ENCODE measurements at places on chromosomes 16 and 17.
A peak's percentile ranks its signal among the peaks of the same experiment; 100 is the strongest.

GRCh38 chr16:17921357-17921978 is 415.1 kb downstream of the NPIPA8 start:
- DNase-seq = no peak

DNA sequence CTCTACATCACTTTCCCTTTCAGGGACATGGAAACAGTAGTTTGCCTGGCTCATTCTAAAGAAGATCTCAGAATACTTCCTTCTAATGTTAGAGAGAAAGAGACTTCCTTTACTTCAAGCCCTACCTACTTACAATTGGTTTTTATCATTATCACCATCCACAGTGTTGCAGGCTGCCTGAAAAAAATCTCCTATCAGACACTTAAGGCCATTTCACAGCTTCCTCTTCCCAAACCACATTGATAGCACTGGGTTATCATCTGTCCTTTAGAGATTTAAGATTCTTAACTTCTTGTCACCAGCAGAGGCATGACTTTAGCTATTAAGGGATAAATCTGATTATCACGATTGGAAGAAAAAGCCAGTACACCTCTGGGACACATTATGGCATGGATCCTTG is 178.5 kb upstream of the TBX2 start:
- DNase-seq = no peak

DNA sequence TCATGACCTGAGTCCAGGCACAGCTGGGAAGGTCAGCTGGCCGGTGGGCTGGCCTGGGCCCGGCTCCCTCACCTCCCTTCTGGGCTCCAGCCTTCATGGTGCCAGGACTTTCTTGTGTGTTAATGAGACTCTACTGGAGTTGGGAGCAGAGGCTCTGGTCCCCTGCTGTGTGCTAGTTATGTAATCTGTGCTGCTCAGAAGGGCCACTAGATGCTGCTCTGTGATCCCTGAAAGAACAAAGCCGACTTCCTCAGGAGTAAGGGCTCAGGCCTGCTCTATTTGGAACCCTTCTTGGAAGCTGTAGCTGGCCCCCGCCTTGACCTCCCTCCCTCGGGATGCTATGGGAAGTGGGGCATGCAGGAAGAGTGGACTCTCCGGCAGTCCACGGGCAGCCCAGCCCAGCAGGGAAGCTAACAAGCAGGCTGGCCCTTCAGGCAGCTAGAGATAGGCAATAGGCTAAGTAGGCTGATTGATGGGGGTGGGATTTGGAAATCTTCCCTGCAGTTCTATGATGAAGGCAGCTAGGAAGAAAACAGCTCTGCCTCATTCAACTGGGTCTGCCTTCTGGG is 3.3 kb upstream of the CDK5R1 start:
- peak; percentile 76 for DNase-seq

DNA sequence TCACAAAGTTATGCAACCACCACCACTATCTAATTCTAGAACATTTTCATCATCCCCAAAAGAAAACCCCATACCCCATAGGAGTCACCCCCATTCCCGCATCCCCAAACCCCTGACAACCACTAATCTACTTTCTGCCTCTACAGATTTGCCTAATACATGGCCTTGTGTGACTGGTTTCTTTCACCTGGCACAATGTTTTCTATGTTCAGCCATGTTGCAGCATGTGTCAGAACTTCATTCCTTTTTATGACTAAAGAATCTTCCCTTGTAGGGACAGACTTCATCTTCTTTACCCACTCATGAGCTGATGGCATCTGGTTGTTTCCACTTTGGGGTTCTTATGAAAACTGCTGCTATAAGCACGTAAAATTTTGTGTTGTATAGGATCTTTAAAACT is 34.6 kb downstream of the CYTH1 start:
- DNase-seq = no peak

DNA sequence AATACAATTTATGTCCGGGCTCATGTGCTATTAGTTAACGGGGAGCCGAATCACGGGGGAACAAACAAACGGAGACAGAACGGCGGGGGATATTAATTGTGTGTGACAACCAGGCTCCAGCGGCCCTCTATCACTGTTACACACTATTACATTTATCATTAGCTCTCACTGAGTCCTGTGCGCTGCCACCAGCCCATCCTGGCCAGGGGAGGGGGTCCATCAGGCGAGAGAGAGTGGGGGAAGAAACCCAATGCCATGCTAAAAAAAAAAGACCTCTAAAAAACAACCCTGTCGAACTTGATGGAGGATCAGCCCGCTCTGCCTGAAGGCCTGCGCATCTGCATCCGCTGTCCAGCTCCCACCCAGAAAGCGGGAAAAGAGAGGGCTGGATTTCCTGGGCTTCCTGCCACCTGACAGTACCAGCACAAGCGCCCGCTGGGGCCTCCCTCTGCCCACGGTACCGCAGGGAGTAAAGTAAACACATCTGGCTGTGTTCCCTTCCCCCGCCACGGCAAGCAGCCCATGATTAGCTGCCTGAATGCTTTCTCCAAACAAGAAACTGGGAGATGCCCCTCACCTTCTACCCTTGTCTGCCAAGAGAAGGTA is 41.7 kb downstream of the PIPOX start:
- peak; percentile 19 for DNase-seq

DNA sequence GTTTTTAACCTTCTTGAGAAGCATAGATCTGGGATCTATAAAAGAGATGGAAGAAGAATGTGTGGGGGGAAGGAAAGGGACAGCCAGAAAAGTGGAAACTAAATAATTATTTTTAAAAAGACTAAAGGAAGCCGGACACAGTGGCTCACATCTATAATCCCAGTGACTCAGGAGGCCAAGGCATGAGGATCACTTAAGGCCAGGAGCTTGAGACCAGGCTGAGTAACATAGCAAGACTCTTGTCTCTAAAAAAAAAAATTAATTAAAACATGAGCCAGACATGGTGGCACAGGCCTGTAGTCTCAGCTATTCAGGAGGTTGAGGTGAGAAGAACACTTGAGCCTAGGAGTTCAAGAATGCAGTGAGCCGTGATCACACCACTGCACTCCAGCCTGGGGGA is 335.1 kb downstream of the GRIN2A start:
- no peak for DNase-seq

GRCh38 chr16:15641753-15642556 is 999 bp downstream of the MARF1 start:
- DNase-seq = no peak

DNA sequence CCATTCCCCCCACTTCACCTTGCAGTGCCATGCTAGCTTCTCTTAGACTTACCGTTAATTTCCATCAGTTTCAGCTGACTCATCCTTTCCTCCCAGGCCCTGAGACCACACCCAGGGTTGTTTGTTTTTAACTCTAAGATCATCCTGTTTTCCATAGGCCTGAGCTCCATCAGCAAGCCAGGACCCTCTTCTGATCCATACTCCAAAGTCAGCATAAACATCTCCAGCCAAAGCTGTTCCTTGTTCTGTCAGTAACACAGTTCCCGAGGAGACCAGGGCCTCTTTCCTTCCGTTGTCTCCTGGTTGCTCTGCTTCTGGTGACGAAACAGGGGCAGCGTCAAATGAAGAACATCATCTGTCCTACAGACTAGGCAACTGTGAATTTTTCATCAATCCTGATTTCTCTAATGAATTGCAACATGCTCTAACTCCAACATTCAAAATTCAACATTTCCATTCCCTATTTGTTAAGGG is 83.8 kb upstream of the HNF1B start:
- DNase-seq = no peak

- DNase-seq = no peak
These were observed 571 bp downstream of the TIMP2 start for GRCh38 chr17:78924481-78925151.

- no peak for DNase-seq
These were observed 441.0 kb downstream of the XYLT1 start for GRCh38 chr16:17029602-17030350.

GRCh38 chr16:50442221-50442620 is 73.4 kb upstream of the BRD7 start:
- DNase-seq = no peak

GRCh38 chr16:75931043-75931442 is 204.8 kb upstream of the CPHXL start:
- no peak for DNase-seq

DNA sequence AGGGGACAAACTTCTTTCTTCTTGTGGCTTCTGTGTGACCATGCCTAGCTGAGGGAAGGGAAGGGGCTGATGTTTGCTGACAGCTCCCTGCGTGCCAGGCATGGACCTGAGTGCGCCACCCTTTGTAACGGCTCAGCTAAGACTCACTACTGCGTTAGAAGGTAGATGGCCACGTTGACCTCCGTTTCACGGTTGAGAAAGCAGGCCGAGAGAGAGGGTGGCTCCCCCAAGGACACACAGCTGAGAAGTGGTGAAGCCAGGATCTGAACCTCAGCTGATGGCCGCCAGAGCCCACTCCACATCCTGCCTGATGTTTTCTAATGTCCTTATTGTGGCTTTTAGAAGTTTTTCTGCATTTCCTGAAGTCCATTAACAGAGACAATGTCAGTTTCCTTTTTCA is 45.1 kb downstream of the RGS9 start:
- DNase-seq = no peak

- no peak for DNase-seq
These were observed 130.4 kb downstream of the SLC39A11 start for GRCh38 chr17:72962106-72962505.

- no peak for DNase-seq
These were observed 154.5 kb downstream of the LAT start for GRCh38 chr16:29139261-29139802.

GRCh38 chr17:48194097-48194550 is 86.6 kb downstream of the SNX11 start:
- DNase-seq = no peak

DNA sequence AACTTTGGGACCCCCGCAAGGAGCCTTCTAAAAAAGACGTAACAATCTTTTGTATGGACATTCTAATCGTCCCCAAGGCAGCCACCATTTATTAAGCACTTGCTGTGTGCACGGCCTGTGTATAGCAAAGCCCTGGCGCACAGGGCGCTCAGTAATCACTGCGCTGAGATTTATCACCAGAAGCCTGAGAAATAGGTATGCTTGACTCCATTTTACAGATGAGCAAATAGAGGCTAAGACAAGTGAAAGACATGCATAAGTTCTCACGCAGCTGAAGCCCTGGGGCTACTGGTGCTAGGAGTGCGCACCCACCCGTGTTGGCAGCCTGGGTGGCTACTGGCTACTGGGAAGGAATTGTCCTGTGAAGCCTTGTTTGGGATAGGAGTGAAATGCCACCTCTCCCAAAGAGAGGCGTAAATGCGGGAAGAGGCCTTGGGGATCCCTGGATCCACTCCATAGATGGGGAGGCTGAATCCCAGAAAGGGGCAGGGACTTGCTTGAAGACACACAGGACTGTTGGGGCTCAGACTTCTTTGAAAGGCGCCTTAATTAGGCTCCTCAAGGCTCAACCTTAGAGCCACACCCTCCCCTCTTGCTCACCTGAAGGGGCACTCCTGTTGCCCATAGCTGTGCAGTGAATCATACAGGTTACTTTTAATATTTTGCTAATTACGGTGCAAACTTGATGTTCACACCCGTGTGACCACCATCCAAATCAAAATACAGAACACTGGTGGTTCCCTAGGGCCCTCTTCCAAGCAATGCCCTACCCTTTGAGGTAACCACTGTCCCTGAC is 634 bp upstream of the NATD1 start:
- DNase-seq = no peak

DNA sequence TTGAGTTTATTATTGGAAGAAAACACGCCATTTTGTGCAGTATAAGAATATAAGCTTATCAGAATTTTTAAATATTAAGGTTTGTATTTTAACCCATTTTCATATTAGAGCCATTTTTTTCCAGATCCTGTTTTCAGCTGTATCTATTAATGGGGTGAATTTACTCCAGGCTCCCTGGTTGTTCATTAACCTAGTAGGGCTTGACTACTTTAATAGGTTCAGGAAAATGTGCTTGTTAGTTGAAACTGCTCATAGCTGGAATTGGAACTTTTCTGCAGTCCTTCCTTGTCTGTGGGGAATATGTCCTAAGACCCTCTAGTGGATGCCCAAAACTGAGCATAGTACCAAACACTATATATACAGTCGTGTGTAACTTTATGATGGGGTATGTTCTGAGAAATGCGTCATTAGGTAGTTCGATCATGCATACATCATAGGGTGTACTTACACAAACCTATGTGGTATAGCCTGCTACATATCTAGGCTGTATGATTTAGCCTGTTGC is 28.0 kb downstream of the NFAT5 start:
- DNase-seq = no peak

DNA sequence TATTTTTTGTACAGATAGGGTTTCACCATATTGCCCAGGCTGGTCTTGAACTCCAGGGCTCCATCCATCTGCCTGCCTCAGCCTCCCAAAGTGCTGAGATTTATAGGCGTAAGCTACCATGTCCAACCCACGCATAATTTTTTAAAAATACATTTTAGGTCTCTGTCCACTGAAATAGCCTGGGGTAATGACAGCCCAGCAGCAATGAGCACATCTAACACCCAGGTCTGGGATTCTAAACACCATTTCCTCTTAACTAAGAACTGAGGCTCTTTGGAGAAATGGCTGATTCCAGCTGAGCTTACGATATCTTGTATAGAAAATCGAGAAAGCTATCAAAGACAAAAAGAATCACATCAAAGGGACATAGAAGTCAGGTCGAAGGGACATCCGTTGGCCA is 245.3 kb downstream of the PARN start:
- no peak for DNase-seq

DNA sequence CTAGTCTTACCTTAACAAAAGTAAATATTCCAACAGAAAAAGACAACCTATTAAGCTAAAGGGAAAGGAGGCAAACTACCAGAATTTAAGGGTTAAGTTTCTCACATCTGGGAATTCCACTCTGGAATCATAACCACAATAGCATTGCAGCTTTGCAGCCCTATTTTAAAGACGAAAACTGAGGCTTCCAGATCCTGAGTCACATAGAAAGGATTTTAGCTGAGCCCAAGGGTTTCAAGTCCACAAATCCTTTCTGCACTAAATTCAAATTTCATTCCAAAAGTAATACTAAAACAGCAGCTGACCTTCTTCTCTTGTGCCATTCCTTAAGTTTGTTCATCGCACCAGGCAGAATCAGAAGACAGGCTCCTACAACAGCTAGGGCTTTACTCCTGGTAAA is 17.8 kb downstream of the XYLT1 start:
- DNase-seq = no peak

GRCh38 chr16:48627148-48627547 is 17.2 kb upstream of the N4BP1 start:
- DNase-seq = no peak

GRCh38 chr16:25716186-25716585 is 24.4 kb downstream of the HS3ST4 start:
- no peak for DNase-seq
